ENCODE measurements at places on chromosomes 16 and 17.

DNA sequence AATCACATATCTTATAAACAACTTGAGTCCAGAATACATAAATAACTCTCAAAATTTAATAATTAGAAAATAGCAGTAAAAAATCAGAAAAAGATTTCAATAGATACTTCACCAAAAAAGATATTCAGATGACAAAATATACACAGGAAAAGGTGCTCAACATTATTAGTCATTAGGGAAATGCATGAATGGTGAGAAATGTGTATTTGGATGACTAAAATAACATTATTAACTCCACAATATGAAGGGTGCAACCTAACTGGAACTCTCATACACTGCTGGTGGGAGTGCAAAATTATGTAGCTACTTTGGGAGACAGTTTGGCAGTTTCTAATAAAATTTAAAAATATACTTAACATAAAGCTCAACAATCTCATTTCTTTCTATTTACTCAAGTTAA is 262.3 kb upstream of the AXIN2 start:
- no peak for ATAC-seq

DNA sequence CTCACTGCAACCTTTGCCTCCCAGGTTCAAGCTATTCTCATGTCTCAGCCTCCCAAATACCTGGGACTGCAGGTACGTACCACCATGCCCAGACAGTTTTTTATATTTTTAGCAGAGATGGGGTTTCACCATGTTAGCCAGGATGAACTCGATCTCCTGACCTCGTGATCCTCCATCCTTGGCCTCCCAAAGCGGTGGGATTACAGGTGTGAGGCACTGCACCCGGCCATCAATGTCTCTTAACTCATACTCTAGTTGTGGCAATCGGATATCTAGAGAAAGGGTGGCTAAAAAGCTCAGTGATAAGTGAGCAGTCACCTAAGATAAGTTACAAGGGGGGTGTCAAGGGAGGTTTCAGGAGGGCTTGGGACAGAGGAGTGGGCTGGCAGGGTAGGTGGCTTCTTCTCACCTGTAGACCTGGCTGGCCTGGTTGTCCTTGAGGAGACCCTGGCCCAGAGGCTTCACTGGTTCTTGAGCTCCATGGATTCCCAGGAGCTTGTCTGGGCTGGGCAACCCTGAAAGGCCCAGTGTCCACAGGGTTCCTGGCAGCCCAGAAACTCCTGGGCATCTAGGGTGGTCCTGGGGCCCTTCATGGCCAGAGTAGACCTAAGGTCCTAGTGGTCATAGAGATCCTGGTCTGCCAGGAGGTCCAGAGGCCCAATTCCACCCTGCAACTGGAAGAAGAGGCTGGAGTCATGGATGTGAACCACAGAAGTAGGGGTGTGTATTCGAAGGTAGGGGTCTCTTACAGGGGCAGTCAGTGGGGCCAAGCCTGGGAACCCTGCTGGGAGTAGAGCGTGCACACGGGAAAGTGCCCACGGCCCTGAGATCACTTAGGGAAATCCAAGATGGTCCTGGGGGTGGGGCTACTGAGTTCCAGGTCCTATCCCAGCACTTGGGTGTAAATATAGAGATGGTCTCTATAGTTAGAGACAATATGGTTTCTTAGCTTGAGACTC is 12.7 kb upstream of the IGFBP4 start:
- ATAC-seq: no peak

DNA sequence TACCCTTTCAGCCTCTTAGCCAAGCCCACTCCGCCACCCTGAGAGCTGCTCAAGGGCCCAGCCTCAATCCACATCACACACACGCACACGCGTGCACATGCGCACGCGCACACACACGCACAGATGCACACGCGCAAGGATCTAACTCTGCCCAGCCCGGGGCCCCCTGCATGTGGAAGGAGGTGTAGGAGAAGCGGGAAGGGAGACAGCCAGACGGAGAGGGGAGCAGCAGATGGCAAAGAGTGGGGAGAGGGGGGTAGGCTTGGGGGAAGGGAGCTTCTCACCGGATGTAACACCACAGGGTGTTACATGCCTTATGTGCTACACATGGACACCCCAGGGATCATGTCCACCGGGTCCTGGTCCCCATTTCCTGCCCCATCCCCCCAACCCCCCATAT is 15.3 kb downstream of the DLG4 start:
- peak; percentile 1 for ATAC-seq

GRCh38 chr17:49452201-49452600 is 37.5 kb upstream of the PHB1 start:
- no peak for ATAC-seq

GRCh38 chr16:55482056-55482455 is 3.1 kb downstream of the MMP2 start:
- ATAC-seq: peak; percentile 57

GRCh38 chr16:24493821-24494220 is 45.5 kb upstream of the RBBP6 start:
- peak; percentile 92 for ATAC-seq

GRCh38 chr16:56625140-56625942 is at the start of gene MT1E:
MT1E (plus strand) TSS chr16:56625781; CDS start chr16:56625852, 71 bp downstream.
- ATAC-seq: peak; percentile 92

- no peak for ATAC-seq
These were observed 103.4 kb downstream of the FOXL1 start for GRCh38 chr16:86681757-86682106.

DNA sequence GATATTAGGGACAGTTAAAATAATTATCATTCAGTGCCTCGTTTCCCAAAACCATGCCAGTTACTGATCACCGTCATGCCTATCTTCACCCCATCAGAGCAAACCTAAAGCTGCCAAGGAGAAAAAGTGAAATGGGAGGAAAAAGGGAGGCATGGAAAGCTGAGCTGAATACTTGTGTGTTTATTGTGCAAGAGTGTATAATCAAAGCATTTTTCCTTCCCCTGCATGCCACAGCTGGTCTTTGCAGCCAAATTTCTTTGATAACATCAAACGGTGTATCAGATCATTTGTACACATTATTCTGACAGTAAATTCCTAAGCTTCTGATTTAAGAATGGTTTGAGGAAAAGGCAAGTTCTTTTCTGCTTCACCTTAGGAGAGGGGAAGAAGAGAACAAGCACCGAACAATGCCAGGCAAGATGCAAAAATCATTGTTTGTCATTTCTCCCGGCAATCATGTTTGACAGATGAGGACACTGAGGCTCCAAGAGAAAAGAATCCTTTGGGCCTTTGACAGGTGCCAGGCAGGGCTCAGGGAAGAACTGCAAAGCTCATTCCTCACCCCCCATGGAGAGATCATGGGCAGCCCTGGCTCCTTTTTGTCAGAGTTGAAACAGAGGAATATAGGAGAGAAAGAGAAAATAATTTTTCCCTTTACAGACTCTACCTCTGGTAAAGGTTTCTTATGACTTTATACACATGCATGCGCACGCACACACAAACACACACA is 51.4 kb upstream of the ARHGAP44 start:
- no peak for ATAC-seq

DNA sequence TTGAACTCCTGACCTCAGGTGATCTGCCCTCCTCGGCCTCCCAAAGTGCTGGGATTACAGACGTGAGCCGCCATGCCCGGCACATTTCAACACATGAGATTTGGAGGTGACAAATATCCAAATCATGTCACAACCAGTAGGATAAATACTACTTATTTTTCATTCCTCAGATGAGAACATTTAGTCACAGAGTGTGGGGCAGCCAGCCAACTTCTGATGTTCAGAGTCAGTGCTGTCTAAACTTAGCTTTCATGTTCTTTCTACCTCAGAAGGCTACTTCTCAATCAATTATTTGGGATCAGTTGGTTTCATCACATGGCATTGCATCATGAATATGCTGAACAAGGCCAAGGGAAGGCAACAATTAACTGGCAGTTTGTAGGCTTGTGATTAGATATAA is 134.5 kb downstream of the CDH13 start:
- ATAC-seq: no peak

- ATAC-seq: no peak
These were observed 72.0 kb downstream of the SKAP1 start for GRCh38 chr17:48357779-48358602.

DNA sequence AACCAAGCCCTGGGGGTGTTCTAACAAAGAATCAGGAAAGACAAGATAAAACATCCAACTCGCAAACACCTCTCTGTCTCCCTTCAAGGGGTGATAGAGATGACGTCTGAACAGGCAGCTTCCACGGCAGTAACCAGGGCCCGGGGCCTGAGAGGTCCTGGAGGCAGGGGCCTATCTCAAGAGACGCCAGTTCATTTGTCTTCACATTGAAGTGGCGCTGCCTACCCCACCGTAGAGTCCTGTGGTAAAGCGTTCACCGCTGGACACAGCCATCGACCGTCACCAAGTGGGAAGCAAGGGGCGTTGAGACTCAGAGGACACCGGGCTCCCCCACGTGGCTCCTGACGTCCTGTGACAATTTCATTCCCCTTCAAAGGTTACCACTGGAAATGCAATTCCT is 21.4 kb downstream of the UTS2R start:
- no peak for ATAC-seq

GRCh38 chr17:8806253-8806925 is 7.2 kb upstream of the MFSD6L start:
- peak; percentile 56 for ATAC-seq

DNA sequence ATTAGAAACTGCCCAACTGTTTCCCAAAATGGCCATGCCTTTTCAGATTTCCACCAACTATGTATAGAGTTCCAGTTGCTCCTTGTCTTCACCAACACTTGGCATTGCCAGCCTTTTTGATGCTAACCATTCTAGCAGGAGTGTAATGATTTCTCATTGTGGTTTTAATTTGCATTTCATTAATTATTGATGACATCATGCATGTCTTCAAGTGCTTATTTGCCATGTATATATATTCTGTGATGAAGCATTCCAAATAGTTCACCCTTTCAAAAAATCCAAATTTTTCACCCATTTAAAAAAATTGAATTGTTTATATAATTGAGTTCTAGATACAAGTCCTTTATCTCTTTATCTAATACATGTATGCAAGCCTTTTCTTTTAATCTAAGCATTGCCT is 245.9 kb upstream of the TNRC6C start:
- no peak for ATAC-seq

- ATAC-seq: no peak
These were observed 20.3 kb downstream of the RHBDL3 start for GRCh38 chr17:32285746-32286517.

- peak; percentile 9 for ATAC-seq
These were observed 41.8 kb downstream of the MYO18A start for GRCh38 chr17:29138184-29138955.

DNA sequence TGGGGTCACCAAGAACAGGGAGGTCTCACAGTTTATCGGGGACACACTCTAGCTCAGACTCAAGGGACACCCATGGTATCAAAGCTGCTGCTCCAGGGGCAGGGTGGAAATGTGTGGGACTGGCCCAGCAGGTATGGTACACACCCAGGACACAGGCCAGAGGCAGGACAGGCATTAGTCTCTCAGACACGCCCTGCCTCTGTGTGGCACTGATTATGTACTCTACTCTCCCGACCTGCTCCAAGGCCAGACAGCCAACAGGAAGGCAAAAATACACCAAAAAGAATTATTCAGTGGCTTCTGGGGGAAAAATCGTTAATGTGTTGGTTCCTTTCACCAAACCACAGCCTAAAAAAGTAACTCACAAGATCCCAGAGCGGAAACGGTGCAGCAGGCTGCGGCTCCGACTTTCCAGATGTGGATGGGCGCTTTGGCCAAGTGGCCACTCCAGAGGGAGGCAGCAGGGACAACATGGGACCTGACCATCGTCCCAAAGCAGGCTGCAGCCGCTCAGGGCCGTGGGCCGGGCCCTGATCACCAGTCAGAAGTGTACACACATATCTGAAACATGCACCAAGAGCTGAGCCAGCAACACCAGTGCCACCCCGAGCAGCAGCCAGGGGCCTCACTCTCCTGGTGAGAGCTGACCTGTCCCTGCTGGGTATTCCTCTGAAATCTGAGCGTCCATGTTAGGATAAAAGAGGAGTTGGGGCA is 1.0 kb upstream of the SIRT7 start:
- ATAC-seq: peak; percentile 75

GRCh38 chr17:8310601-8311123 is 621 bp downstream of the ARHGEF15 start:
- ATAC-seq: peak; percentile 38

DNA sequence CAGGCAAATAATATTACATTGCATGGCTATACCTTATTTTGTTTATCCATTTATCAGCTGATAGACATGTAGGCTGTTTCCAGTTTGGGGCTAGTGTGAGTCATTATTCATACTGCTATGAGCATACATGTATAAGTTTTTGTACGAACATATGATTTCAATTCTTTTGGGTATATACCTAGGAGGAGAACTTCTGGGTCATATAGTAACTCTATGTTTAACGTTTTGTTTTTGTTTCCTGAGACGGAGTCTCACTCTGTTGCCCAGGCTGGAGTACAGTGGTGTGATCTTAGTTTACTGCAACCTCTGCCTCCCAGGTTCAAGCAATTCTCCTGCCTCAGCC is 2.4 kb upstream of the ITGAL start:
- ATAC-seq: no peak

DNA sequence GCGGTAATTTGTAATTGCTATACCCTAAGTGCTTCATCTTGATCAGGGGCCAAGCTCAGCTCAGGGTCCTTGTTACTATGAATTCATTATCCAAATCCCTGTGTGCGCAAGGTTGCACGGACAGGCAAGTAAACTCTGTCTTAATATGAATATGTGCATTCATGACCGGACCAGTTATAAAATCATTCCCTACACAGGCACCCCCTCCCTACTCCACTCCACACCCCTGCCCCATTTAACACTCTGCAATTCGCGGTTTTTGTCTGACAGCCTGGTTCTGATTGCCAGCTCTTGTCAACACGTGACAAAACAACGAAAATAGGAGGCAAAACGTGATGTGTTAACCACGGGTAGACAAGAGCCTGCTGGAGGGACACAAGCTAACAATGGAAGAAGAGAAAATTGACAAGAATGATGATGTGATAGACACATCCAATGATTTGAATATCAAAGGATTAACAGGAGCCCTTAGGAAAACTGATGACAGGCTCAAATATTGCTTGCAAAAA is 76.5 kb downstream of the CACNG3 start:
- no peak for ATAC-seq

DNA sequence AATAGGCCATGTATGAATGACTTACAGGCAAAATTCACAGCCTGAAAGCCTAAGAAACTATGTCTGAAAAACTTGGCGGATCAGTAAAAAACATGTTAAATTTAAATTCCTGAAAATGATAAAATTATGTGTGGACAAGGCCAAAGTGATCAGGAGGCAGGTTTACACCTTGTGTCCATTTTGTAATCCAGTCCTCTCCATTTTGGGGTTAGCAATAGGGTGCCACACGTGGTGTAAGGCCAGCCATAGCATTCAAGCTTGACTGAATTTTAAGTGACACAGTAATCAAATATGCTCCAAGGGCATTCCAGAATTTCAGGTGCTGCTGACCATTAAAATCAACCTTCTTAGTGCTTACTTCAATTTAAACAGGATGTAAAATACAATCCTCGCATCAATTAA is 2.7 kb downstream of the RNF43 start:
- peak; percentile 40 for ATAC-seq

Data from esophagus mucosa (tissue), 1 donor.